A673 (cell line): ENCODE measurements at places on chromosomes 16 and 17.
A peak's percentile ranks its signal among the peaks of the same experiment; 100 is the strongest.

- no peak for DNase-seq
These were observed 60.7 kb upstream of the TBX2 start for GRCh38 chr17:61338874-61339478.

GRCh38 chr17:11391134-11391533 is 150.1 kb downstream of the SHISA6 start:
- peak; percentile 19 for DNase-seq

DNA sequence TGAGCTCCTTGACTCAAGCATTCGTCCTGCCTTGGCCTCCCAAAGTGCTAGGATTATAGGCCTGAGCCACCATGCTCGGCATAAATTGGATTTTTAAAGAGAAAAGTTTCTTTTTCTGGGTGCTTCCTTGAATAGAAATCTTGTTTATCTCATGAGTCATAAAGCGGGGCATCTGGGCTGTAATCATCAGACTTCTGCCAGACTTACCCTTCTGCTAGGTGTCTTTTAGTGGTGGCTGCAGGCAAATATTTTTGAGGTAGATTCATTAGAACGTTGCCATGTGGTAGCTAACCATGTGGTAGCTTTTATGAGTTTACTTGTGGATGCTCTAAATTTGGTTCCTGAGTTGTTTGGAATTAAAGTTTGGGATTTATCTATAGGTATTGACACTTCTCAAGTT is 13.4 kb downstream of the PGS1 start:
- DNase-seq = no peak

GRCh38 chr17:77025781-77026180 is 115.0 kb upstream of the SEC14L1 start:
- no peak for DNase-seq

DNA sequence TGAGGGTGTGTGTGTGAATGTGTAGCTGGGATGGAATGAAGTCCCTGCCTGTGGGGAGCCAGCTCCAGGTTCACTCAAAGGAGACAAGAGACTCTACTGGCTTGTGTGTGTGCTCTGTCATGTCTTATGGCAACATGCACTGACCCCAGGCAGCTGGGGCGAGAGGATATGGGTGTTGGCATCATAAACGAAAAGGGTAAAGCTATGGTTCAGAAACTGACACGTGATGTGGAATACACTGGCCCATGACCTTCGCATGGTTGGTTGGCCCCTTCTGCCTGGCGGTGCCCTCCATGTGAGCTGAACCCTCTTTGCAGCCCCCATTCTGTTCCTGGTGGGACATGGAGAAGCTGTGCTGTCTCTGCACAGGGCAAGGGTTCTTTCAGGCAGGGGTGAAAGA is 21.9 kb downstream of the ZNF750 start:
- no peak for DNase-seq

DNA sequence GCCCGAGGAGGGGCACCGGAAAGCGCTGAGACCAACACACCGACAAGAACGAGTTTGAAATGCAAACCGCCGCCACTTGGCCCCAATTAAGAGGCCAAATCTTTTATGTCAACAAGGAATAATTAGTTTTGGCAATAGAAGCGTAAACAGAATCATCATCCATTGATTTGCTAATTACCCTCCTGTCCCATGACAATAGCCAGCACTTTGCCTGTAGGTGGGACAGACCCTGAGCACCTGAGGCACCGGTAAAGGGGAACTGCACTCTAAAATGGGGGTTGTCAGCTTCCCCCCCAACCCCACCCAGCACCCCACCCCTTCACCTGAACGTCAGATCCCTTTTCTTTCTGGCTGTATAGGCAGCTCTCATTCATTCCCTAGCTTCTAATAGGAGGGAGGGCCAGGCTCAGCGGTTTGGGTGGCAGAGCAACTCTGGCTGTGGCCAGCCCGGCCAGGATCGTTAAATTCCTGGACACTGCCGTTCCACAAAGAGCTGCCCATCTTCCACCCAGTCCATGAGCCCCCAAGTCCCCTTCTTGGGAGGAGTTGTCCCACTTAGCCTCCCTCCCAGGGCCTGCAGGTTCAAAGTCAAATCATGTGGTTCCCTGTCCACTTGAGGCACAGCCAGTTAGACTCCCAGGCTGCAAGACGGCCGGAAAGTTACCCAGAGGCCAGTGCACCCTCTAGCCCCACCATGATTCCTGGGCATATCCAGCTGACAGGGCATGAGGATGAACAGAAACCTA is 45.8 kb downstream of the WNT3 start:
- no peak for DNase-seq

- peak; percentile 92 for DNase-seq
These were observed 49.0 kb upstream of the CHMP6 start for GRCh38 chr17:80942423-80943345.

DNA sequence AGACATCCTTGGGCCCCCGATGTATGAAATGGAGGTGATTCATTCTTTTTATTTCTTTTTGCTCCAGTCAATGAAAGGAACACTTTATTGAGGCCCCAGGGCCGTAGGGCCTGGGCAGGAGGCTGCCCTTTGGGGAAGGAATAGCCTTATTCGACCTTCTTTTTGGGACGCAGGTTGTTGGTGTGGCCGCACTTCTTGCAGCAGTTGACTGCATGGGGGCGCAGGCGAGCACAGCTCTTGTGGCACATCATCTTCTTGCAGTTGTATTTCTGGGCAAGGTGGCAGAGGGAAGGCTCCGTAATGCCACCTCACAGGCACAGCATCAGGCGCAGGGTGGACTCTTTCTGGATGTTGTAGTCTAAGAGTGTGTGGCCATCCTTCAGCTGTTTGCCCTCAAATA is 50.9 kb downstream of the SIAH1 start:
- no peak for DNase-seq

DNA sequence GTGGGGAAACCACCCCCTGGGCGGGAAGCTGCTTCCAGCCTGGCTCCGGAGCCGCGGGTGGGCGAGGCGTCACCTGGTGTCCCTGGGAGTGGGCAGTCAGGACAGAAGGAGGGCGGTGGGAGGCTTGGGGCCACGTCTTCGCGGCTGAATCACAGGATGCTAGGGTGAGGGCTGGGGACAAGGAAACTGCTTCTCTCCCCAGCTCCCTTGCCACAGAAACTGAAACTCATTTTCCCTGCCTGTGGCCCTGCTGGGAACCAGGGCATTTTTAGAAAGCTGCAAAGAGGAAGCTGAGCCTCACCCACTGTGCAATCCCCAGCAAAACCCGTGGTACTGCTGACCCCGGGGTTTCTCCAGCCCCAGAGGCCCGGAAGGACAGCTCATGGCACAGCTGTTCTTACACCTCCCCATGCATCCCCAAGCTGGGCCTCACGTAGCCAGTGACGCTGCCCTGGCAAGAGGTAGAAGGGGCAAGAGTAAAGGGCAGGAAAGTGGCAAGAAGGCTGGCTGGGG is 8.2 kb downstream of the RHBDF2 start:
- DNase-seq = no peak

GRCh38 chr16:987906-988305 is 6.3 kb downstream of the SOX8 start:
- no peak for DNase-seq

DNA sequence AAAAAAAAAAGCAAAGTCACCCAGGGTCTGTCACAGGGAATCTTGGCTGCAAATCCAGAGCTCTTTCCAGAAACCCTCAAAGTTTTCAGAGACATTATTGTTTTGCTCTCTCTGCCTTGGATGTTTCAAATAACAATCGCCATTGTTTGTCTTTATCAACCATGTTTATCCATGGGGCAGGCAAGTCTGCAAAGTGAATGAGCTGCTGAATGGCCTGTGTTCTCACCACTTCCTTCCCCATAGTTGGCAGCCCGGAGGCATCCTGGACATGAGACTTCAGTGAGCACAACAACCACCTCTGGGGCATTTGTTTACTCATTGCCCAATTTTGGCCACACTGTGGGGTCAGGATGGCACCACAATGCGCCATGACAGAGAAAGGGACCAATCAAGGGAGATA is 53.1 kb upstream of the USP7 start:
- no peak for DNase-seq

DNA sequence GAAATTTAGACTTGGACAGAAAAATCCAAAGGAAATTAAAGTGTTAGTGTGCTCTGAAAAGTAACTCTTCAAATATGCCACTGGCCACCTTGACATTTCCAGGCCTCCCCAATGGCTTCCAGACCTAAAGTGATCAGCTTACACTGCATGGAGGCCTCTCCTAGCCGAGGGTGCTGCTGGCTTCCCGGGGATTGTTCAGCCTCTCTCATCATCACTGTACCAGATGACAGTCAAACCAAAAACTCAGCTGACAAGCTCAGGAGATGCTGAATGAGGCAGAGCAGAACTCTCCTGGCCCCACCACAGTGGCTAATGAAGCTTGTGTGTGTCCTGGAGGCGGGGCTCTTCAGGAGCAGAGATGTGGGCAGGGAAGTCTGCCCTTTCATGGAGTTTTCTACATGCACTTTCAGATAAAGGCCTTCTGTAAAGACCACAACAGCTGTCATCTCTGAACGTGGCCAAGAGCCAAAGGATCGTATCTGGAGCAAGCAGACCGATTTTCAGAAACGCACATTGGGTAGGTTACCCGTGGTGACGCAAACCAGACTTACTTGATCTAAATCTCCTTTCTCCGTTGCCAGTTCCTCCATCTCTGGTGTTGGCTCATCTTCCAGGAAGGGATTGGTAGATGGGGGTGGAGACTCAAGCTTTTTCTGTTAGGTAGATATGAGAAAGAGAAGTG is 113.3 kb downstream of the VPS53 start:
- DNase-seq = peak; percentile 10

DNA sequence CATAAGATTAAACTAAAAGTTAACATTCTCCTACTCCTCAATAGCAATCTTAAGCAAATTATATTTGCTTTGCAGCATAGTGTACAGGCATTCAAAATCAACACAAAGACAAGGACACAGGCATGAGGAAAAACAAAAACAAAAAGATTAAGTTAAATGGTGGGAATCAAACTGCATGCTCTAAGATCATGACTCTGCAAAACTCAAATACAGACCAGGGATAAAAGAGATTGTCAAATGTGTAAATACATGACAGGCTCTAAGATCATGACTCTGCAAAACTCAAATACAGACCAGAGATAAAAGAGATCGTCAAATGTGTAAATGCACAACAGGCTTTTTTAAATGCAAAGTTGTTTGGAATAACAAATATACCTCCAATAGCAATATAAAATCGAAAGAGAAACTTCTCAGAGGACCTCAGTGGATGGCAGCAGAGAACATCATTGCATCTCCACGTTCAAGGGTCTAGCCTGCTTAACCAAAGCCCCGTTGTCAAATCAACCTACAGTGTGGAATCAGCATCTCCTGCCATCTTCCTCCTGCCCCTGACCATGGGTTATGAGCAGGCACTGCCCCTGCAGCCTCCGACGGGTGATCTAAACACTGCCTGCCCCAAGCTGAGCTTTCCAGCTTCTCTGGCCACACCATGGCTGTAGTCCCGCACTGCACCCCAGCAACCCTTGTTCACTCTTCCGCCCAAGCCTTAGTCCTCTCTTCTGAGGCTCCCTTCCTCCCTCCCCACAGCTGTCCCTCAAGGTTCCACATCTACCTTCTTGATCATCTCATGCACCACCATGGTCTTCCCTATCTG is 446.1 kb downstream of the SOX9 start:
- no peak for DNase-seq

DNA sequence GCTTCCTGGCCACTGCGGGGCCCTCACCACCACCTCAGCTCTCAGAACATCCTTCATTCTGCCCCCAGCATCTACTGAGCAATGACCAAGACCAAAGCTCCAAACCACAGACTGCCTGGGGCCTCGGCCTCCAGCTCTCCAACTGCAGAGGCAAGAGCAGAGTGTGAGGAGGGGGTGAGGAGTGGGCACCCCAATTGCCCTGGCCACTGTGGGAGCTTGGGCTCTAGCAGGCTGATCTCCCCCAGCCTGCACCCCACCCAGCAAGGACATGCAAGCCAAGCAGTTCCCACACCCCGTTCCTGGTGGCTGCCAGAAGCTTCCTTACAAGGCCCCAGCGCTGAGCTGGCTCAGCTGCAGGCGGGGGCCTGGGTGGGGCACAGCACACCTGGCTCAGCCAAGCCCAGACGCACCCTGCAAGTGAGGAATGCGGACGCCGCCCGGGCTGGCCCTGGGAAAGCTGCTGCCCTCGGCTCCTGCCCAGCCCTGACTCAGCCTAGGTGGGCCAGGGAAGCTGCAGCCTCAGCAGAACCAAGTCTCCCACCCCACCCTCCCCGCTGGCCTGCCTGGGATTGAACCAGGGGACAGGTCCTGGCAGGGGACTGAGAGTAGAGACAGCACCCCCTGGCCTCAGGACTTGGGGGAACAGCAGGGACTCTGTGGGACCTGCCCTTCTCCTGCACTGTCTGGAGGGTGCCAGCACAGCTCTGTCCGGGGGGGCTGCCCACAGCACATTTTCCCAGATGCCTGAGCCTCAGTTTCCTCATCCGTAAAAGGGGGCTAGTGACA is 29.7 kb upstream of the KRT17 start:
- no peak for DNase-seq

DNA sequence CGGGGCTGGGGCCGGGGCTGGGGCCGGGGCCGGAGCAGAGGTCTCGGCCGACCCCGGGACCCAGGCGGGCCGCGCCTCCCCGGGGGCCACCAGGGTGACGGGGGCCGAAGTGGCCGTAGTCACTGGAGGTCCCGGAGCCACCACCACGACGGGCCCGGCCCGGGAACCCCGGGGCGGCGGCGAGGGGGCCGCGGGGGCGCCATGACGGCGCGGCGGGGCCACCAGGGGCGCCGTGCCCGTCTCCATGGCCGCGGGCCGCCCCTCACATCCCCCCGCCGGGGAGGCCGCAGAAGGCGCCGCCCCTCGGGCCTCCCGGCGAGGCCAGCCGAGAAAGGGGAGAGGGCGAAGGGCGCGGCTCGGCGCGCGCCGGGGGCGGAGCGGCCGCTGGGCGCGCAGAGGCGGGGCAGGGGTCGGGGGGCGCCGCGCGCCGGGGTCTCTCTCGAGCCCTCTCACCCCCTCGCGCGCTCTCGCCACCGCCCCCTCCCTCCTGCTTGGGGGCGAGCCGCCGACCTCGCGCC is 297 bp downstream of the TBC1D10B start:
- no peak for DNase-seq

DNA sequence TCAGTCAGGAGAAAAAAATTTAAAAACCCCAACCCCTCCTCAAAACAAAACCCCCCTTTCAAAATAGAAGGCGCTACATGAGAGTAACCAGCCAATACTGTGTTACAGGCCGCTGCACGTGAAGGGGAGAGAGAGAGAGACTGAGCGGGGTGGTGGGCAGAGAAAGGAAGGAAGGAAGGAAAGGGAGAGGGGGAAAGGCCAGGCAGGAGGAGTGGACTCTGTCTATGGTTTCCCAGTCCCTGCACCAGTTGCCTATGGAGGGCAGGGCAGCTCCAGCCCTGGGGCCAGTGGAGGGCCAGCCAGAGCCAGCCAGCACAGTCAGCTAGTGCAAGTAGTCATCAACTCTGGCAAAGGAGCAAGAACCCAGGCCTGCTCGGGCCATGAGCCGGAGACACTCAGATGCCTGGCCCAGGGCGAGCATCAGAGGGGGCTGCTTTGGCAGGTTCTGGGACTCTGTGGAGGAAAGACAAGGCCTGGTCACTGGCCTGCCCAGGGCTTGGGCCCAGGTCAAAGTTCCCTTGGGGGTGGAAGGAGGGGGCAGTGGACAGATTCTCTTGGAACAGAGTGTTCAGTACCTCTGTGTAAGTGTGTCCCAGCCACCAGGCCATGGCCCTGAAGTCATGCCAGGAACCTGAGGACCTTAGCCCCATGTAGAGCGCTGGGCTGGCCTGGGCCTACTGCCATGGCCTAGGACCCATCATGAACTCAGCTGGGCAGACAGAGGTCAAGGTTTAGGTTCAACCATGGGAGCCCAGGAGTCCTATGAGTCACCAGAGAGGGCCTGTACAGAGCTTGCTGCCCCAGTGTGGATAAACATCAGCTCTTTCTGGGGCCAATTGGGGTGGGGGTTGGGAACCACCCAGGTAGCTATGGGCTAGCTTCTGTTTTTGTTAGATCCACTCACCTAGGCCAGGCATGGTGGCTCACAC is 7.3 kb upstream of the GFOD2 start:
- no peak for DNase-seq
